ENCODE measurements at places on chromosomes 16 and 17.
A peak's percentile ranks its signal among the peaks of the same experiment; 100 is the strongest.

GRCh38 chr16:12901597-12902461 lies at the start of gene SHISA9:
Gene SHISA9, plus strand, starts transcription at chr16:12901598.
- DNase-seq, result no peak

GRCh38 chr17:29116804-29117753 lies 63.1 kb downstream of the MYO18A start:
- peak; percentile 58 for DNase-seq

GRCh38 chr16:31182391-31182790 lies 2.5 kb downstream of the FUS start:
- DNase-seq, result no peak

DNA sequence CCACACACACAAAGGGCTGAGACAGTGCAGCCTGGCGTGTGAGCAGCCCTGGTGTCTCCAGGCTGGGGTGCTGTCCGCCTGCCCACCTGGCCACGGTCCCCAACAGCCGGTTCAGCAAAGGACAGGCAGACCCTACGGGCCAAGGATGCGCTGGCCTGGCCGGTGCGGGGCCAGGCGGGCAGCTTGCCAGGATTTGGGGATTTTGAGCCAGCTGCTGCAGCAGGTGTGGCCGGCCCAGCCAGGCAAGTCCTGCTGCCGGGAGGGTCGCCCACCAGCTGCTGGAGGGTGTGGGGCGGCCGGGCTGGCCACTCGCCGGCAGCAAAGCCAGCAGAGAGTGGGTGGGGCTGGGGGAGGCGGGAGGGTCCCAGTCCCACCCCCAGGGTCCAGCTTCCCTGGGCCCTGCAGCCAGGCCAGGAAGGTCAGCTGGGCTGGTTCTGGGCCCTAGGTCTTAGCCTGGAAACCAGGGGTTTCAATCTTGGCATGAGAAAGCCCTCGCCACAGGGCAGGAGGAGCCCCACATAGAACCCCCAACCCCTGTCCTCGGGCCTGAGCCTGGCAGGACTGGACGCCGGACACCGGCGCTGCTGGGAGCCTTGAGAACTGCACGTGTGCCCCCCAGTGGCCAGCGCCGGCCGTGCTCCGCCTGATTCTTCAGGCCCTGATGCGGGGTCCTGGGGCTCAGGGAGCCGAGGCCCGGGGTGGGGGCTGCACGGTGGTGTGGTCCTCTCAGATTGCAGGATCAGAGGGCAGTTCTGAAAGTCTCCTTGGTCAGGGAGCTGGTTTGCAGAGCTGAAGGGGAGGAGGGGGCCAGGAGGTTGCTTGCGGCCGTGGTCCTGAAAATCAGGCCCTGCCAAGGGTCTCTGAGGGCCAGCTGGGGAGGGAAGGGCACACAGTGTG lies 17.6 kb upstream of the SSTR5 start:
- peak; percentile 10 for DNase-seq

GRCh38 chr16:85484347-85485300 lies 128.5 kb upstream of the GSE1 start:
- peak; percentile 34 for DNase-seq

- DNase-seq, result no peak
These were observed 50.4 kb downstream of the OR1D5 start for GRCh38 chr17:3012926-3013581.

- no peak for DNase-seq
These were observed 42.4 kb downstream of the AMFR start for GRCh38 chr16:56382901-56383355.

DNA sequence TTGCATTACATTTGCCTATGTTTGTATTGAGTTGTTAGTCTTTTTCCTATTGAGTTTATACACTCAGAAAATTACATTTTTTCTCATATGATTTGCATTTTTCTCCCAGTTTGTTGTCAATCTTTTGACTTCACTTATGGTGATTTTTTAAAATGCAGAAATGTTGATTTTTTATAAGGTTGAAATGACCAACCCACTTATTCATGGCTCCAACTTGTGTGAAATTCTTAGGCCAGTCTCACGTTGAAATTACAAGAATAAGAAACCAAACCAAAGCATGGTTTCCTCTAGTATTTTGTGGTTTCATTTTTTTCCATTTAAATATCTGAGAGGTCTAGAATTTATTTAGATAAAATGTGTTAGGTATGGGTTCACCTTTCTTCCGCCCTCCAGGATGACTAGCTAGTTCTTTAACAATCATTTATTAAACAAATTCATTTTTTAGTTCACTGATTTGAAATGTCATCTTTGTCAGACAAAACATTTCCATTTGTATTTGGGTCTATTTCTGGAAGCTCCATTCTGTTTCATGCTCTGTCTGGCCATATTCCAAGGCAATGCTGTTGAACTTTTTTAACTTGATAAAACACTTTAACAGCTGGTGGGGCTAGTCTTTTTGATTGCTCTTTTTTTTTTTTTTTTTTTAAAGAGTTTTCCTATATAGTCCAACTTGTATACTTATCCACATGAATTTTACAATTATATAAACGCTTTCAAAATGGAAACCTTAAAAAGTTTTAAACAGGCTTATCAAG lies 40.0 kb downstream of the FAM20A start:
- DNase-seq, result no peak

- no peak for DNase-seq
These were observed 146.5 kb downstream of the RGS9 start for GRCh38 chr17:65283704-65284103.
